ENCODE measurements at places on chromosomes 5 and 9.
A peak's percentile ranks its signal among the peaks of the same experiment; 100 is the strongest.

DNA sequence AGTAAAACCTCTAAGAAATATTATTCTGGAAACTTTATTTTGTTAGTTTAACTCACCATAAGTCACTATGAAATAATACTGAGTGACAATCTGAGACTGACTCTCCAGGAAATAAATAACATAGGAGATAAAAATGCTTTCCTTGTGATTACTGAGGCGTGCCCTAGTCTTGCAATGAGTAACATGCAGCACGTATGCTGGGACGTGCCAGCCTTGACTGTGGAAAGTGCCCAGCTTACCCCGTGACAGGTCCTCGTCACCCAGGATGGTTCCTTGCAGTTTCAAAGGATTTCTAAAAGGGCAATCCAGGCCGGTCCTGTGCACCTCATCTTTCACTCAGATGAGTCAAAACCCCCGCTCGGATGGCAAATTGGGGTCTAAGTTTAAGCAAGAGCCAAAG, 720.8 kb upstream of the ADAMTS16 start:
- no peak for DNase-seq

- DNase-seq: no peak
These were observed 35.7 kb downstream of the PFDN1 start for GRCh38 chr5:140267201-140267540.

DNA sequence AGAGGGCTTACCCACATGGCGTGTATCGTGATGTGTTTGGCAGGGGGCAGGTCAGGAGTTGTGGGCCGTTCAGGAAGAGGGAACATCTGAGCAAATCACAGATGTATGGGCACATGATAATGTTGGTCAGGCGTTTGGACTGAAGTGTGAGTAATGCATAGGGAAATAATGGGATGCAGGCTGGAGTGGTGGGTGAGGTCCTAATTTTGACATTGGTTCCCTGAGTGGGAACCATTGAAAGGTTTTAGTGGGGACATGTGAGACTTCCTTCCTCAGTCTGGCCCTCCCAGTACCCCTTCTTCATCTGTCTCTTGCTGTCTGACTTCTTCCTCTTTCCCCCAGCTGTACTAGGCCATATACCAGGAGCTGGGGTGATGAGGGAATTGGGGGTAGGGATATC, 7.6 kb downstream of the OTULIN start:
- DNase-seq: no peak

GRCh38 chr5:56913766-56914165, 4.4 kb downstream of the SETD9 start:
- no peak for DNase-seq

- DNase-seq: peak; percentile 91
These were observed 128.0 kb upstream of the IL12B start for GRCh38 chr5:159458217-159458711.

DNA sequence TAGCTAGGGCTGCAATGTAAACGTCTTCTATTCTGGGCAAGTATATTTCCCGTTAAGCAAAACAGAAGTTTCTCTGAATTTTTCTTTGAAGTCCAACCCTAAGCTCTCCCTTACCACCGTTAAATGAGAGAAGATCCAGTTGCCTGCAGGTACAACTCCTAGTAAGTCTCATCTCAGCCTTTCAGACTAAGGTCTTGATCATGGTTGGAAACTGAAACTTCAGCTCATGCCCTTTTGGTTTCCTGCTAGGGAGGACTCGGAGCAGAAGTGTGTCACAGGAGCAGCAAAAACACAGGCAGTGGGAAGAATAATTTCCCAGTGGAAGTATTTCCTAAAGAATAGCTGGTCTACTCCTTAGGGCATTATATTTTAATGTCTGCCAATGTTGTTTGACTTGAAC, 717.9 kb downstream of the PRELID2 start:
- no peak for DNase-seq

DNA sequence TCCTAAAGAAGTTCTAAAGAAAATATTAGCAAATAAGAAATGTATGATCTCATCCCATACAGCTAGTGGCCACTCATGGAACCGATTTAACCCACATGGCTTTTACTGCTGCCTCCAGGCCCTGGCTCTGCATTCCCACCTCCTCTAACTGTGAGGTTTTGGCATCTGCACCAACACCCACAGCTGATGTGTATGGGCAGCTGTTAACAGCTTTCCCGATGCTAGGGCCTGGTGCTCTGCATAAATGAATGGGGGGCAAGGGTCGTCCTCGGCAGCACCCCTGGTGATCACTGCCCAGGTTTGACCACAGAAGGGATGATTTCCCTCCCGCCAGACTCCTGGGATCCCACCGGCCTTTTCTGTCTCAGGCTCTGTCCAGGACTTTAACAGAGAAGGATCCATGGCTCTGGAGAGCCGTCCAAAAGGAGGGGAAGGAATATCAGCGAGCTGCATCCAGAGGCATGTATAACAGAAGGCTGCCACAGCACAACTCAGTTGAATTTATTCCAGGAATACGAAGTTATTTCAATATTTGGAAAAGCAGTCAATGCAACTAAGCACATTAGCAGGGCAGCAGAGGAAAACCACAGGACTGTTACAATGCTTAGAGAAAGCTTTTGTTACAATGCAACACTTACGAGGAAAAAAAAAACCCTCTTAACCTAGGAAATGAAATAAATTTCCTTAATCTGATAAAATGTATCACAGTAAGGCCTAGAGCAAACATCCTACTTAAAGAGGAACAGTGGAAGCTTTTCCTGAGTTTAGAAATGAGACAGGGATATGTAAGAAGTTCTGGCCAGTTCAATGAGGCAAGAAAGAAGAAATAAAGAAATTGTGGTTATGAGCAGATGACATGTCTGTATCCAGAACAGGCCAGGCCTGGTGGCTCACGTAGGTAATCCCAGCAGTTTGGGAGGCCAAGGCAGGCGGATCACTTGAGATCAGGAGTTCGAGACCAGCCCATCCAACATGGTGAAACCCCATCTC, 63.1 kb downstream of the NACC2 start:
- no peak for DNase-seq

GRCh38 chr9:93079371-93079770, 16.6 kb upstream of the CARD19 start:
- no peak for DNase-seq

DNA sequence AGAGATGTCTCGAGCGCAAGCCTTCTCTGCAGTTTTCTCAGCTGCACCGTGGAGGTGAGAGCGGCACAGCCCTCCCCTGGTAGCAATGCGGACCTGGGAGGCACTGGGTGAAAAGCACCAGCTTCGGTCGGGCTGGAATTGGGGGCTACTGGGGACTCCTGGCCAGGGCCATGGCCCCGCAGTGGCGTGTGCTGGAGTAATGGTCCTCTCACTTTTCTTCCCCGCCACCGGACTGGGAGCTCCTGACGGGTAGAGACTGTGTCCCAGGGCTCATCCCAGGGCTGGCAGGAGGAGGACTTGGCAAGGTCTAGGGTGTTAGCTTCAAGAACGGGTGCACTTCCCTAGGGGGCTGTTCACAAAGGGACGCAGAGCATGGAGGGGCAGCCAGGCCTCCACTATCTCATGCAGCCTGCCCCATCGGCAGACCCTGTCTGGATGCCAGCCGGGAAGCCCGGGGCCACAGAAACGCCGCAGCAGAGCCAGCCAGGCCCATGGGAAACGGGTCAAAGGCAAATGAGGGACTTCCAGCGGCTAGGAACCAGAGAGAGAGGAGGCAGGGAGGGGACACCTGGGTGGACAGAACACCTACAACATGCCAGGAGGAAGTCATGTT, 92.6 kb upstream of the MVB12B start:
- DNase-seq: no peak

GRCh38 chr9:76245518-76245917, 148.7 kb downstream of the RFK start:
- no peak for DNase-seq

DNA sequence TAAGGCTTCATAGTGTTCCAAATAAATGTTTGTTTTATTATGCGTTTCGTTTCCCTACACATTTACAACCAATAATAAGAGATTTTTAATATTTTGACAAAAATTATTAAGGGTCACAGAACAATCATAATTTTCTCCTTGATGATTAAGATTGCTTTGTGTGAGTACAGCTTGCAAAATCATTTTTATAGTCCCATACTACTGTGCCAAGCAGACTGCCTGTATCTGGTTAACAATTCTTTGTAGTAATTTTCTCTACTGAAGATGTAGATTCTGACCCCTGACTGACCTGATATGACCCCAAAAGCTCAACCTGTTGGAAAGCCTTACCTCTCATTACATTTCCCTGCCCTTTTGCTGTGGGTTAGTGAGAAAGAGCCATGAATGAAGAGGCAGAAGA, 311.9 kb upstream of the PIK3R1 start:
- no peak for DNase-seq

DNA sequence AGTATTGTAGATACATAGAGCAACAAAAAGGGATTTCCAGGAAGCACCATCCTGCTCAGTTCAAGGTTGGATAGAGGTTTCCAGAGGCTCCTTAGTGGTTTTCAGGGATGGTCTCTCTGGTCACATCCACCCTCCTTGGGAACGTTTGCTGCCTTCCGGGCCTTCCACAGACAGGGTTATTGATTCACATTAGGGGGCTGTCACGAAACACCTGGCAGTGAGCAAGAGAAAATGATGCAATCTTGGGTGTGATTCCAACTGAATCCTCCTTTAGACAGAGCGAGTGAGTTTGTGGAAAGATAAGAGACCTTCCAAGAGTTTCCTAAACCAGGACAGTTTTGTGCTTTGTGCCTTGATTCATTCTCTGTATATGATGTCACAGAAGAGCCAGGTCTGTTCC, 43.8 kb upstream of the CTSL start:
- no peak for DNase-seq

GRCh38 chr5:131812371-131813160, 15.7 kb upstream of the FNIP1 start:
- DNase-seq: no peak

DNA sequence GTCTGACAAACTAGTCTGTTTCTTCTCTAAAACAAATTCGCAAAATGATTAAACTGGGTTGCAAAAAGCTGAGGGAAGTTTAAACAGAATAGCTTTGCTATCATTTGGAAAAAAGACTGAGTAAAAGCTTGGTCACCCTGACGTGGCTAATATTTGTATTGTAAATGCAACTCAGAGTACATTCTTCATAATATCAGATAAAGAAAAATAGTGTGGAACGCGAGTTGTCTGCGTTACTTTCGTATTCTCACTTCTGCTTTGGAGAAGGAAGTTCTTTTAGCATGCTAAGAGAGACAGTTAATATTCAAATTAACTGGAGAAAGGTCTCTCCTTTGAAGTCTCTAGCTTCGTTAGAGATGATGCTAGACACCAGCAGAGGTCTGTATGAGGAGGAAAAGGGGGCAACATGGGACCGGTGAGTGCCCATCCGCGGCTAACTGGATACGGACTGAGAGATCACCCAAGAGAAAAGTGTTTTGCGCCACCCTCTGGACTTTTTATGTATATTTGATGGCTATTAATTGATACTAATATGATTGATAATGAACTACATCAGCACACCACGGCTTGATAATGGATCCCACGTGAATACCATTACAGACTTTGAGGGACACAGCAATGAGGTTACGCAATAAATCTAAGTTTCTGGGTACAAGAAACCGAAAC, 2.9 kb upstream of the CNTRL start:
- peak; percentile 56 for DNase-seq

DNA sequence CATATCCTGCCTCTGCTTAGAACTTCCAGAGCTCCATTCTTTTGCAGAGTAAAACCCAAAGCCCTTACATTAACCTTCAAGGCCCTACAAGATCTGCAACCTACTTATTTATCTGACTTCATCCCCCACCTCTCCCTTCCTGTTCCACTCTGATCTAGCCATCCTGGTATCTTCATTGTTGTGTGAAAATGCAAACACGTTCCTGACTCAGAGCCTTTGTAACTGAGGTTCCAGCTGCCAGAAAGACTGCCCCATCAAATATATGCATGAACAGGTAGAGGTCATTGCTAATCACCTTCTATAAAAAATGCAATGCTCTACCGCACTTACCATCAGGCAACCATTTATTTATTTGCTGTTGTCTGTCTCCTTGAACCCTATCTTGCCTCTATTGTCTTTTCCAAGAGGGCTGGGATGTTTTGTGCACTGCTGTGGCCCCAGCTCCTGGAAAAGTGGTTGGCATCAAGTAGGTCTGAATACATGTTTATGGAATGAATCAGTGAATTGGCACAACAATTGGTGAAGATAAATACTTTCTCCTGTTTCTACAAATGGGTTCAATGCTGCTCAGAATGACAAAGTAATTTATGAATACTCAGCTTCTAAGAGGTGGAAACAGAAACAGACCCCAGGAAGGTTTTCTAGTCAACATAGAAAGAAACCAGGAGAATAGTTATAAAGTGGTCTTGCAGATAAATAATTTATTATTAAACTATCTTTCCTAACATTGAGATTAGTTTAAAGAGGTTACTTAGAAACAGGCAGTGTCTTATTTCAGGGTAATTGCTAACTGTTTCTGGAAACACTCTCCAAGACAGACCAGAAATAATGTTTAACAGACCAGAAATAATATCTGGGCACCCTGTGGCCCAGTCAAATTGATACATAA, 230.6 kb upstream of the CD180 start:
- no peak for DNase-seq

DNA sequence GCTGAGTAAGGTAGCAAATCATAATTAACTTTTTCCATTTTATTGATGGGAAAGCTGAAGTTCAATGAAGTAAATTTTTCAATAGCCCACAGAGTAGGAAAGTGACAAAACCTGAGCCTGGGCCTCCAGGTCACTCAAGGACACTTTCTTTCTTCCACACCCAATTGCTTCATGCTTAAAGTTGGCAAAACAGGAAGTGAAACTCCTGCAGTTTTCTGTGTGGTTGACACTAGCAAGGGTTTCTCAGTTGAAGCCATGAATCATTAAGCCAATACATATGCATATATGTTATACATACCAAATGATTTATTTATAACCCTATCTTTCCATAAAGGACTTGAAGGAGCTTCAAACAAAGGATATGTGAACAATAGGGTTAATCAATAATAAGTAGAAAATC, 13.9 kb downstream of the TLR4 start:
- peak; percentile 23 for DNase-seq

DNA sequence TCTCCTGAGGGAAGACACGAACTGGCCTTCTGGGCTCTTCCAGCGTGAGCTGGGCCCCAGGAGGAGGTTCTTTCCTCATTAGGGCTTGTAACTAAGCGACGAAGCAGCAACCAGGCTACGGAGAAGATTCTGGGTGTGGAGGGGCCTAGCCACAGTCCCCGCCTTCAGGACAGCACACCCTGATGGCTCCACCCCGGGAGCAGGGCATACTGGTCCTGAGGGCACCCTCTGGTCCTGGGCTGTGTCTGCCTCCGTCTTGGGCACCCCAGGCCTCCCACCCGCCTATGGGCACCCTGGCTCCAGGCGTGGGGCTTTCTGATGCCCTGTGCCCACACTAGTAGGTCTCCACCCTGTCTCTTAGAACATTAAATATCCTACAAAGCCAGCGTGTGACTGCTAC, 136.4 kb downstream of the OLFM1 start:
- no peak for DNase-seq

GRCh38 chr9:95980262-95981125, 105.0 kb downstream of the ERCC6L2 start:
- no peak for DNase-seq

- DNase-seq: no peak
These were observed 43.7 kb downstream of the RAB14 start for GRCh38 chr9:121157939-121158338.

Data from activated CD4-positive, alpha-beta T cell treated with anti-CD3 and anti-CD28 coated beads, Interleukin-10, Interleukin-2, amounts not matched to agents 100 ng/mL and 50 ng/mL, durations not matched to agents 16 hours and 8 hours (primary cell).